ENCODE measurements at places on chromosomes 7 and 10.

GRCh38 chr7:155963771-155964195, 151.5 kb upstream of the SHH start:
- no peak for DNase-seq

GRCh38 chr7:30169579-30169978, 34.8 kb downstream of the MTURN start:
- no peak for DNase-seq

GRCh38 chr10:90916392-90917237, 4.3 kb downstream of the ANKRD1 start:
- no peak for DNase-seq

GRCh38 chr10:121078672-121079102, 227.5 kb downstream of the WDR11 start:
- no peak for DNase-seq

- DNase-seq, result no peak
Measured at GRCh38 chr10:103584216-103585010, 90.9 kb downstream of the NEURL1 start.

- DNase-seq, result no peak
Measured at GRCh38 chr10:49273082-49273465, 25.9 kb upstream of the C10orf71 start.

DNA sequence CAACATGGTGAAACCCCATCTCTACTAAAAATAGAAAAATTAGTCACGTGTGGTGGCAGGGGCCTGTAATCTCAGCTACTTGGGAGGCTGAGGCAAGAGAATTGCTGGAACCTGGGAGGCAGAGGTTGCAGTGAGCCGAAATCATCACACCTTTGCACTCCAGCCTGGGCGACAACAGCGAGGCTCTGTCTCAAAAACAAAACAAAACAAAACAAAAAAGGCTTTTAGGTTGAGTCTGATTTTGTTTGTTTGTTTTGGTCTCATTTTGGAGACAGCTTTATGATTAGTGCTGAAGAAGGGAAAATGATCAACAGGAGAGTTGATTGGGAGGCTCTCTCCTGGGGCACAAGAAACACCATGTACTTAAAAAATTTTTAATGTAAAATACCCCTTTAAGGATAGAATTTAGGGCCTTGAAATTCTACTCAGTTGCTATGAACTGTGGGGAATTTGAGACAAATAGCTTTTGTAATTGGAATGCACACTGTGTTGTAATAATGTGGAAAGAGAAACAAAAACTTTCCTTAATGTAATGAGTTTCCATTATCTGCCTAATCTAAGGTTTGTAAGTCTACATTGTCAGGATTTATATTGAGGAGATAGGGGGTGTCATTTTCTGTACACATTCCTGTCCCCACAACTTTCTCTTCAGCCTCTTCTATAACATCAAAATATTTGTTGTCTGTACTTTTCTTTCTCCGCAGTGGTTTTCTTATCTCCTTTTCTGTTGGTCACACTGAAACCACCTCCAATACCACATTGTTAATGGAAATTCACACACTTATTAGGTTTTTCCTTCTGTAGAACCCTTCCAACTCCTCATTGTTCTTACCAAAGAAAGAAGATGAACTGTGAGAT, 41.3 kb downstream of the ARID5B start:
- no peak for DNase-seq

DNA sequence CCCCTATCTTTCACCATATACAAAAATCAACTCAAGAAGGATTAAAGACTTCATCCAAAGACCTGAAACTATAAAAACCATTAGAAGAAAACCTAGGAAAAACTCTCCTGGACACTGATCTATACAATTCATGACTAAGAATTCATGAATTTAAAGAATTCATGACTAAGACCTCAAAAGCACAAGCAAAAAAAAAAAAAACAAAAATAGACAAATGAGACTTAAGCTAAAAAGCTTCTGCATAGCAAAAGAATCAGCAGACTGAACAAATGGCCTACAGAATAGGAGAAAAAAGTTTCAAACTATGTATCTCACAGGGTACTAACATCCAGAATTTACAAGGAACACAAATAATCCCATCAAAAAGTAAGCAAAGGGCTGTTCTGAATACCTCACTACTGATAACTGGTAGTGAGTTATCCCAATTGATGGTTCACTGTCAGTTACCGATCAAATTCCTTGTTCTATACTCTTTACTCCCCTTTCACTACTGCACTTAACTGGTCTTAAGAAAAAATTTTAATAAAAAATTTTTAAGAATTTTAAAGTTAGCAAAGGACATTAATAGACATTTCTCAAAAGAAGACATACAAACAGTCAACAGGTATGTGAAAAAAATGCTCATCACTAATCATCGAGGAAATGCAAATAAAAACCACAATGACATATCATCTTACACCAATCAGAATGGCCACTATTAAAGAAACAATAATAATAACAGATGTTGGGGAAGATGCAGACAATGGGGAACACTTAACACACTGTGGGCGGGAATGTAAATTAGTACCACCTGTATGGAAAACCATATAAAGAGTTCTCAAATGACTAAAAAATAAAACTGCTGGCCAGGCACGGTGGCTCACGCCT, 33.2 kb downstream of the KMT2C start:
- DNase-seq, result no peak

- DNase-seq, result no peak
Measured at GRCh38 chr7:98755138-98755898, 114.5 kb downstream of the TMEM130 start.

DNA sequence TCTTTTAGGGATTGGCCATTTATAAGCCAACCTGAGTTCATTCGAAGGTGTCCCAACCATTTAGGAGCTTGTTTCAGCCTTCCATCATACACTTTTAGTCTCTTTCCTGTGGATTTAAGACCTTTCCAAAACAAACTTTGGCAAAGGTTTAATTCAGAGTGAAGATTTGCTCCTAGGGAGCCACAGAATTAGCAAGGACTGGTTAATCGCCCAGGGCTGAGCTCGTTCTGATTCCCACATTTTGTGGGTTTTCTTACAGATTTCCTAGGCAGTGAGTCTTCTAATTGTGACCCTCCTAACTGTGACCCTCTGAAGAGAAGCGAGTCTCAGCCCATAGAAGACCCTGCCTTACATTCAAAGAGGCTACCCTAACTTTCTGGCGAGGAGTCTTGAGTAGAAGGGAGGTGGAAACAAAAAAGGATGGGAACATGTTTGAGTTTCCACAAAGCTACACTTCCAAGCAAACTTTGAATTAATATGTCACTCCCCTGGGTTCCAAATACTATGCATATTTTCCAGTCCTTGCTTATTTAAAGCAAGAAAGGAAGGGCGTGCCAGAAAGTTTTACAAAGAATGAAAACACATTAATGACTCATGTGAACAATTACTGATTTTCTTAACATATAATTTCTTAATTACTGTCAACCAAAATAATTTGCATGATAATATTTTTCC, 118.3 kb downstream of the ARID5B start:
- no peak for DNase-seq

- no peak for DNase-seq
Measured at GRCh38 chr10:103969857-103970627, 3.1 kb downstream of the SLK start.

GRCh38 chr7:103549786-103550185, 103.8 kb upstream of the SLC26A5 start:
- DNase-seq, result no peak

DNA sequence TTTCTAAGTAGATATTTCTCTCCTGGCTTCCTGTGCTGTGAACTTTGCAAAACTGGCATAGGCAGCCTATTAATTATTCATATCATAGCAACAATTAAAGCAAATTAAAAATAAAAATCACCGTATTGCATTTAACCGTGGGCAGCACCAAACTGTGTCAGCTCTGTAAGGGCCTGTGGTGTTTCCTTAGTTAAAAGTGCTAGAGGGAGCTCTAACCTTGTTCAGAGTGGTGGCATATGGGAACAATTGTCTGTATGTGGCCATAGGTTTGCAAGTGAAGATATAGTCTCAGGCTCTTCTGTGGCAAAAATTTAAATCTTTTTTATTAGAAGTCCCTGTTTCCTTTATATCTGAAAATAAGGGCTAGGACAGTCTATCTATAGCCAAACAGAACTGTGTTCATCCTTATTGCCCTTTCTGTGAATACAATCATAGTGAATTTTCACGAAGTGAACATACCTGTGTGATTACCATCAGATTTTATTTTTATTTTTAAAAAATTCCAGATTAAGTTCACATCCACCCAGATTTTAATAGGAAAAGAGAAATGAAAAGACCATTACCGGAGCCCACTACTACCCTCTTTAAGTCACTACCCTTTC, 92.6 kb downstream of the POLL start:
- no peak for DNase-seq

DNA sequence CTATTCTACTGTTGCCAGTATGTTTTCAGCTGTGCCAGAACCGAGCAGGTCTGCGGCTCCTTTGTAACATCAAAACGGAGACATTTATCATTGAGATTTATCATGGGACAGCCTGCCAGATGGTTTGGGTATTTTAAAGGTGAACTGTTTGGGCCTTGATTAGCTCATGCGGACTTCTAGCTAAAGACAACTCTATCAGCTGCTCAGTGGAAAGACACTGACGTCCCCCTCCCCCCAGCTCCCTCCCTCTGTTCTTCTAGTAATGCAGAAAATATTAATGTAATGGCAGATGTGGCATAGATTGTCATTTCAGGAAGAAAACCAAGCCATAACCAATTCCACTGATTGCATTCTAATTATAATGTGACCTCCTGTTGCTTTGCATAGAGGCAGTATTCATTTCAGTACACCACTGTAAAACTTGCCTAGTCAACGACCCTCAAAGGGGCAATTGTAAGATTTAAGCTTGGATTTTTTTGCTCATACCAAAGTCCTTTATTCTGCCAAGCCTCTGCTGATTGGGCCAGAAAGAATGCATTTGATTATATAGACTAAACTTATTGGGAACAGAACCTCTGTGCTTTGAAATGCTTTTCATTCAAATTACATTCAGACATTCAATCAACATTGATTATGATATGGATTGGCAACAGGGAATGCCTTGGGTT, 966.8 kb downstream of the LRMDA start:
- DNase-seq, result no peak

DNA sequence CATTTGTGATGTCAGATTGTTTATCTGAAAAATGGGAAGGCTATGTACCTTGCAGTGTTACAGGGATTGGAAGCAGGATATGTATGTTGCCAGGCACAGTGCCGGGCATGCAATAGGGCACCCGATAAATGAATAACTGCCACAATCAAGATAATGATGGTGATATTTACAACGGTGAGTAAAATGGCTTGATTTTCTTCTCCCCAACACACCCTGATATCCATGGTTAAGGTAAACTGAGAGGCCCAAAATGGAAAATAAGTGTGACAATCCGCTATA, 108.3 kb downstream of the CYP26A1 start:
- DNase-seq, result no peak

GRCh38 chr7:33410266-33410665, 280.9 kb downstream of the BBS9 start:
- DNase-seq, result no peak

DNA sequence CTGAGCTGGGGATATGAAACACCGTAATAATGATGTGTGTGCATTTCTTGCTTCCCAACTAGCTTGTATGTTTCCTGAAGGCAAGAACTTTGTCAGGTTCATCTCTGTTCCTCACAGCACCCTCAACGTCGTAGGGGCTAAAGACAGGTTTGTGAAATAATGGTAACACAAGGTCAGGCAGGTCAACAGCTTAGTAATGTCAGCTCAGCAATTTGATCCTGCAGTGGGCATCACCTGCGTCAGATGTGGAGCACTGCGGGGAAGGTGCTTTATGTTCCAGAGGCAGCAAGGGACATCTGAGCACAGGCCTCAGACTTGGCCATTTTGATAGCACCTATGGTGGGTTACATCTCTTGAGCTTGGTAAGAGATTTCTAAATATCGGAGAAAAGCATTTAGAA, 51.8 kb upstream of the BTBD16 start:
- no peak for DNase-seq

DNA sequence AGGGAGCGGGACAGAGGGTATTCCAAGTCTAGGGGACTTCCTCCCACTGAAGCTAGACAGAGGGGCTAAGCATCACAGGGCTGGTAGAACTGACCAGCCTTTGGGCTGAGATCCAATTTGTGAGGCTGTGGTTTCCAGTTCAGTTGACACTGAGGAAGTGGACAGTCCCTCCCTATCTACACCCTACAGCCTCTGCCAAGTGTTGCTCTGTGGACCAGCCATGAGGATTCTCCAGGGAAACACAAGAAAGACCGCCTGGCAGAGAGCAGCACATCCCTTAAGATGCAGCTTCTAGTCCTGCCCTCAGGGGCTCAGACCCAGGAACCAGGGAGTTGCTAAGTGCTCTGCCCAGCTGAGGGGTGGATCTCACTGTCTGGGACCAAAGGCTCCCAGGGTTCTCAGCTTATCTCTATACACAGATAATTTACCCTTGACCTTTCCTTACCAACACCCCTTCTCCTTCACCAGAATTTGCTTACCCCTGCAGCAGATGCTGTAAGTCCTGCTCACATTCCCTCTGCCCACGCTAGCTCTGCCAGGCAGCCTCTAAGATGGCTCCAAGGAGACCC, 252.0 kb downstream of the SKIDA1 start:
- DNase-seq, result no peak

- DNase-seq, result no peak
Measured at GRCh38 chr10:110033701-110034235, 26.0 kb downstream of the ADD3 start.

- no peak for DNase-seq
Measured at GRCh38 chr7:33760834-33761233, 144.5 kb upstream of the BMPER start.

GRCh38 chr10:124019886-124020797, 73.3 kb downstream of the CHST15 start:
- no peak for DNase-seq

GRCh38 chr7:118350260-118350659, 125.8 kb downstream of the ANKRD7 start:
- DNase-seq, result no peak

DNA sequence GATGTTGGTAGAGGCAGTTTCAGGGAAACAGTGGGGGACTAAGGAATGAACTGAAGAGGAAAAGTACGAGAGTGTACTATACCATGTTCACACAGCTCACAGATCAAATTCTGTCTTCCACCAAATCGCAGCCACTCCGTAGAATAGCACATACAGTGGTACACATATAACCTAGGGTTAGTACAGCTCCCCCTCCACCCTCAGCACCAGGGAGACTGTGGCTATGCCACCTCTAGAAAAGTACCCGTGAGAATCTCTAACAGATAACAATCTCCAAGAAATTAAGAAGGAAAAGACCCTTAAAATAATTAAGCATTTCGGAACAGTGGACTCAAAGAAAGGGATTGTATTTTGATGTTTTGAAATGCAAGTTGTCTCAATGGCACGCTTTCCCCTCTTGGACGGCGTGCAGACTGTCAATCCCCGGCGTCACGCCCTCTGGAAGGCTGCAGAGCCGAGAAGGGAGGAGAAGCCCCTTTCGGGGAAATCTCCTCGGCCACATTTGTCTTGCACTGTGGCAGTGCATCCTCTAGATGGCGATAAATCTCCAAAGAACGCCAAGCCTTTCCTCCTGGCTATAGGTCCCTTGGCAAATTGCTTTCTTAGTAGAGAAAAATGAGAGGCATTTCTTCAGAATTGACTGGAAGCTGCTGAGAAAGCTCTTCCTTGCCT, 345.0 kb downstream of the REEP3 start:
- DNase-seq, result peak; percentile 7

DNA sequence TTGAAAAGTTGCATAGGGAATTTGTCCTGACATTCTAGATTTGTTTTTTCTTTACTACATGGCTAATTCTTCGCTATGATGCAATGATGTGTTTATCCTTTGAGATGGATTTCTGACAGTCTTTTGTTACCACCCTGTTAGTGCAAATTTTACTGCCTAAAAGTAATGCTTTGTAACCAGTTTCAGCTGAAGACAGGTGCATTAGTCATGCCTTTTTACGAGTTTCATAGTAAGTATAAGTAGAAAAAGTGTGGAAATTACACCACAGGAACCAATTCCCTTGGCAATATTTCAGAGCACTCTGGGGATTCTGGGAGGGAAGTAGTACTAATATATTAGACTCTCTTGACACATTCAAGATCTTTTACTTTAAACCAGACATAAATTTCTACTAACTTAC, 257.8 kb upstream of the DKK1 start:
- no peak for DNase-seq

Measured in stimulated activated CD4-positive, alpha-beta T cell treated with anti-CD3 and anti-CD28 coated beads, Interleukin-12 subunit alpha, Interleukin-12 subunit beta, amount 100 ng/mL, for 24 hours (primary cell).